ENCODE measurements at places on chromosomes 6 and 20.

- no peak for DNase-seq
Measured at GRCh38 chr6:147904416-147904815, 395.9 kb downstream of the SAMD5 start.

GRCh38 chr6:112846681-112847080 lies 499.6 kb downstream of the RFPL4B start:
- DNase-seq, result no peak

DNA sequence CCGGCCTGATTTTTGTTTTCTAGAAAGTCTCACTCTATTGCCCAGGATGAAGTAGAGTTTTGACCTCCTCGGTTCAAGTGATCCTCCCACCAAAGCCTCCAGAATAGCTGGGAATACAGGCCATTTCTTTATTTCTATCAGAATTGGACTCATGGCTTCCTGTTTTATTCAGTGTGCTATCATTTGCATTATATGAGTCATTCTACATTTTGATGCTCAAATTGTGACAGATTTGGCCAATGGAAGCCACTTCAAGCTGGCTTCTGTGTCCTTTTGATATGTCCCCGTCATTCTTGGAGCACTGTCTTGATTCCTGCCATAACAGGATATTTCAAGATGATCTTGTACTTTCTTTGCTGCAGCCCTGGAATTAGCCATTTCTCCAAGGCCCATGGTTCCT lies 75.1 kb downstream of the CNBD2 start:
- DNase-seq, result no peak

DNA sequence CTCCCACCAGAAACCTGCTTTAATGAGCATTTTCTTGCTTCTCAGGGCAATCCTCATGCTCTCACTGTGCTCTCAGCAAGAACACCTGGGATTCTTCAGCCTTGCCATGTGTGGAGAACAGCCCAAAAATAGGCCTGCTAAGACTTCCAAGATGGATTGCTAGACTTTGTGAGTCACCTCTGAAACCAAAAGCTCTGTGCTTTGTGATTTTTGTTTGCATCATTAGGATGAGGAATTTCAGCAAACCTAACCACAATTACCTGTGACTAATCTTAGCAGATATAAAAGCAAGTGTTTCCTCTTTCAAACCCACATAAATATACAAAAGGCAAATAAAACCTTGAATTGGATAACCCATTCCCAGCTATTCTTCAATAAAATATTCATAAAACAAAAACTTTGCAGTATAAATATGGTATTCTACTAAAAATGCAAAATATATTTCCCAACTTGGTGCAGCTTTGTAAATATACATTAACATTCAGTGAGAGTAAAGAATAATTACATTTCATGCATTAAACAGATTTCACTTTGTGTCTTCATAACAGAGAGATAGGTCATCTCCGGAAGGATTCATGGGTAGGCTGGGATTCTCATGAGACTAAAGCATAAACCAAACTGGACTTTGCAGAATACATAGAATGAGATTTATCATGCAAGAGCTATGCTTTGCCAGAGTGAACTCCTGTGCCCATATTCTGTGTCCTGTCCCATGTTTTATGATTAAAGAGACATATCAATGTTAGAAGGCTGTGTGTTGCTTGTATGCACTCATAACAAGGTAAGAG lies 33.5 kb downstream of the TPBG start:
- peak; percentile 72 for DNase-seq

DNA sequence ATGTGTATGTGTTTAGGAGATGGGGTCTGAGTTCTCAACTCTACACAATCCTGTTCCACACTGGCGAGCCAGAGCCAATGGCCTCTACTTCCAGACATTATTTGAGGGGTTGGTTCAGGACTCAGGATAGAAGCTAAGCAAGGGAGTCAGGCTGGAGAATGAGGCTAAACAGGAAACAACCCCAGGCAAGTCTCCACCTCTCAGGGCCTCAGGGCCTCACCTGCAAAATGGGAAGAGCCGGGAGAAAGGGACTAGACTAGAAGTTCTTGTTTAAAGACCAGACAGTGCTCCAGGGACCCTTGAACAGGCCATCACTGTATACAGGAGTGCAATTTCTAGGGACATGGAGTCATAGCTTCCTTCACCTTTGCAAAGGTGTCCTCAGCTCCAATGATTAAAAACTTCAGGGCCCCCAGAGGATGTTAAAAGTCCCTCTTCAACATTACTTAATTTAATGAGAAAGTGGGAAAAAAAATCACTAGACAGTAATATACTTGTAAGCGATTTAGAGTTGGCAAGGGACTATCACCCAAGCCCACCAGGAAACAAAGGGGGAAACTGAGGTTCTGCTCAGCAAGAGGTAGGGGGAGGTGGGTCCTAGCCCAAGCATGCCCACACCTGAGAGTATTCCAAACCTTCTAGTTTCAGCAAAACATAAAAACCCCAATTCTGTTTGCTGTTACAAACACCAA lies 41.7 kb downstream of the ZMYND8 start:
- DNase-seq, result no peak

GRCh38 chr6:15457121-15457650 lies 205.6 kb downstream of the DTNBP1 start:
- no peak for DNase-seq

DNA sequence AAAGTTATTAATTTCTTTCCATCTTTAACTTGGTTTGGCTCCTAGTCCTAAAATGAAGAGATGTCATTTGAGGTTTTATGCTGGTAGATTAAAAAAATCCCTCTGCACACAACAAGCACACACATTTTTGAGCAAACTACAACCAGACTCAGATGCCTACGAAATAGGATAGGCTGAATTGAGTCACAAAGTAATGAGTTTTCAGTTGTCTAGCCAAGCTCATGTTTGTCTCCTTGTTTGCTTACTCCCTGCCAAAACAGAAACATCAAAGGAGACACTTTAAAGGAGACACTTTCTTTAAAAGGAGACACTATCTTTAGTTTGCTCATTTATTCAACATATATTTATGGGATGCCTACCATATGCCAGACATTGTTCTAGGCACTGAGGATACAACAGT lies 56.2 kb downstream of the TPBG start:
- DNase-seq, result no peak

GRCh38 chr20:23446505-23446904 lies 6.2 kb downstream of the CST11 start:
- DNase-seq, result peak; percentile 56

- no peak for DNase-seq
Measured at GRCh38 chr6:29926413-29927274, 15.7 kb upstream of the HLA-A start.

- peak; percentile 42 for DNase-seq
Measured at GRCh38 chr20:41232973-41233926, 84.3 kb downstream of the ZHX3 start.

- no peak for DNase-seq
Measured at GRCh38 chr6:156727715-156728385, 49.3 kb upstream of the ARID1B start.
